Stimulated activated CD8-positive, alpha-beta memory T cell treated with anti-CD3 and anti-CD28 coated beads, Interleukin-12 subunit alpha, Interleukin-12 subunit beta, amount 100 ng/mL, for 4 hours (primary cell): ENCODE measurements at places on chromosomes 7 and 10.

GRCh38 chr10:63534723-63535122 is 13.5 kb downstream of the REEP3 start:
- no peak for DNase-seq

GRCh38 chr10:48879451-48879850 is 60.2 kb downstream of the LRRC18 start:
- DNase-seq = no peak

DNA sequence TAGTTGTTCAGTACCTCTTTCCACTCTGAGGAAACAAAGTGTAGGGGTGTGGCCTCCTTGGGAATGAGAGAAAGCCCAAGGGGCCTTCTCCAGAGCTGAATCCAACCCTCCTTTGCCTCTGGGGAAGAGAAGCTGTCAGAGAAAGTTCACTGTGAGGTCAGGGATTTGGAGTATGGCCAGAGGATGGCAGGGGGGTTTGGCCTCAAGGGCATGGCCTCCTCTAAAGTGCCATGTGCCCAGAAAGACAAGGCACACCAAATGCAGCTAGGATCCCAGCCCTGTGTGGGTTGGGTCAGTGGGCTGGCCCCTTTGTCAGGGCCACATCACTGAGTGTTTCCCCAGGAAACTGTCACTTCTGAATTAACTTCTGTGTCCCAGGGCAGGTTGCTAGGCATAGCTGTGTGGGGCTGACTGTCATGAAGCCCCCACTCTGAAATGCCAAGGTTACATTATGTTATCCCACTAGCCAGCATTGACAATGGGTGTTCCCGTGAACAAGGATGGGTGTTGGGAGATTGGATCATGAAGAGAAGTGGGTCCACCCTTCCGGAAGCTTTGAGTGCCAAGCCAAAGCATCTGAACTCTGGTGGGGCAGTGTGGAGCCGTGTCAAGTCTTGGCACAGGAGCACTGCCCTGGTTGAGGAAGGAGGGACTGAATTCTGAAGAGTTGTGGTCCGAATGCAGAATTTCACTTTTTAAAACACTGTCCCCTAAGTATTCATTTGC is 123.3 kb downstream of the ZMIZ1 start:
- DNase-seq = no peak

DNA sequence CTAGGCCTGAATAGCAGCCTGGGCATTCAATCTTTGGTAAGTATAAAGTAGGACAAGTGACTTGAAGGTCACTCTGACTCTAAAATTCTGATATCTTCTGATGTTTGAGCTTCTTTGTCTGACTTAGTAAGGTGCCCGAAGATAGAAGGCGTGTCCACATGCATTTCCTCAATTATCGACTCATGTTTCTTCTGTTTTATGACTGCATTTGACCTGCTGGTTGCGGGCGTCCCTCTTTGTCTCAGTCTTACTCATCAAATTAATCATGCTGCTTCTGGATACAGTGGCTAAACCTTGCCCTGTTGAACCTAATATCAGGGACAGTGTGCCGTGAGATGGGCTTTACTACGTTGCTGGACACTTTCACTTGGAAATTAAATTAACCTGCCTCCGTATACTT is 534.1 kb downstream of the SDK1 start:
- DNase-seq = no peak

DNA sequence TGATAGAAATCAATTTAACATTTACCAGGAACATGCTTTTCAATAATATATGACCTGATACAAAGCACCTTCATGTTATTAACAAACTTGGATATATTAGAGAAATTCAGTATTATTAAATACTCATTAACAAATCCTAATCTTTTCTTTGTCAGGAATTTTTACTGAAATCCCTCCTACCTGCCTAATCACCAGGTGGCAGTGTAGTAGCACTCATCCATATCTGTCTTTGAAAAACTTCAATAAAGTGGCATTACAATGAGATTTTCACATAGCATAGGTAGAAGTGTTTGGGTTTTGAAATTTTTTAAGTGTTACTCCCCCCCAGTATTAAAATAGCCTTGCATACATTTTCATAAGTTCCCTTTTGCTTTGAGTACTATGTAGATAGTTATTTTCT is 1246.6 kb upstream of the LRRN3 start:
- DNase-seq = no peak

DNA sequence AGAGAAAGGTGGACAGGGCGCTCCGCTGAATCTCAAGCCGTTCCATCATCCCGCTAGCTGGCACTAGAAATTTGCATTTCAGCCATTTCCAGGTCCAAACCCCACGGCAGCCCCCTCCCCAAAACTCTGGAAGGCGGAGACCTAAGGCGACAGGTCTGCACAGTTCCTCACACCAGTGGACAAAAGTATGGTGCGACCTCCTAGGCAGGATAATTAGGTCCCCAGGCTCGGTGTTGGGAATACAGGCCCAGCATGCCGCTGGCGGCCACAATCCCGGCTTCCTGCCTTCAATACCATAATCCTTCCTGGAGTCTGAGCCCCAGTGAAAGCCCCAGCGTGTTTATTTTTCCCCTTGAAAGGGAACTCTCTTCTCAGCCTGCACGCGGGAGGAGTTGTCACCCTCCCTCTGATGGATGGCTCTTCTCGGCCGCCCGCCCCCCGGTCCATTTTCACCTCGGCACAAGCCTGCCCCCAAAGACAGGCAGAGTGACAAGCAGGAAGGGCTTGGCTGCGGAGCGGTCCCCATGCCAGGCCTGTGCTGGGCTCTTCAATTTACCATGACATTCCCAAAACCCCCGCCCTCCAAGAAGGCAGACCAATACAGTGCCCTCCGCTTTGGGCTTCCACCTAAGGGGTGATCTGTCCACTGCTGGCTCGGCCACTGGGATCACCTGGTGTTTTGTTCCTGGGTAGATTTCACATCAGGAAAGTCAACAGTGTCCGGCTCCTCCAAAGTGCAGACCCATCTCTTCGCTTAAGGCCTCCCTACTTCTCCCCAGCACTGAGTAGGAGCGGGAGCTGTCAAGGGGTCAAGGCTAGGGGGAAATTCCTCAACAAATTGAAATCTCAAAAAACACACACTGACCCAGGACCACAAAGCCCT is 2.2 kb downstream of the FGFR2 start:
- no peak for DNase-seq

DNA sequence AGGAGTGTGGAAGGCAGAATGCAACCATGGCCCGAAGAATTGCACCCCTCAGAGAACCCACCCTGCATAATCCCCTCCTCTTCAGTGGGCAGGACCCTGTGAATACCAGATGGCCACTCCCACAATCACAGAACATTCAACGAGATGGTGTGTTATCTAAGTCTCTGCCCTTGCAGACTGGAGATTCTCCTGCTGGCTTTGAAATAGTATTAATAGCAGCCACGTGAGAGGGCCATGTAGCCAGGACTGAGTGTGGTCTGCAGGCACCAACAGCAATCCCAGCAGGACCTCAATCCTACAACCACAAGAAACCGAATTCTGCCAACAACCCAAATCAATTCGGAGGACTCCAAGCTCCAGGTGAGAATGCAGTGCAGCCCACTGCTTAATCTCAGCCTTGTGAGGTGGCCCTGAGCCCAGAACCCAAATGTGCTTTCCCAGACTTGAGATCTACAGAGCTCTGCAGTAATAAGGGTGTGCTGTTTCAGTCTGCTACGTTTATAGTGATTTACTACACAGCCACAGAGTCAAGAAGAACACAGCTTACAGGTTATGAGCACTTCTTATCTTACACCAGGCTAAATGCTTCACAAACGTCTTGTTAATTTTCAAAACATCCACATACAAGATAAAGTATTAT is 72.1 kb downstream of the VOPP1 start:
- DNase-seq = no peak

DNA sequence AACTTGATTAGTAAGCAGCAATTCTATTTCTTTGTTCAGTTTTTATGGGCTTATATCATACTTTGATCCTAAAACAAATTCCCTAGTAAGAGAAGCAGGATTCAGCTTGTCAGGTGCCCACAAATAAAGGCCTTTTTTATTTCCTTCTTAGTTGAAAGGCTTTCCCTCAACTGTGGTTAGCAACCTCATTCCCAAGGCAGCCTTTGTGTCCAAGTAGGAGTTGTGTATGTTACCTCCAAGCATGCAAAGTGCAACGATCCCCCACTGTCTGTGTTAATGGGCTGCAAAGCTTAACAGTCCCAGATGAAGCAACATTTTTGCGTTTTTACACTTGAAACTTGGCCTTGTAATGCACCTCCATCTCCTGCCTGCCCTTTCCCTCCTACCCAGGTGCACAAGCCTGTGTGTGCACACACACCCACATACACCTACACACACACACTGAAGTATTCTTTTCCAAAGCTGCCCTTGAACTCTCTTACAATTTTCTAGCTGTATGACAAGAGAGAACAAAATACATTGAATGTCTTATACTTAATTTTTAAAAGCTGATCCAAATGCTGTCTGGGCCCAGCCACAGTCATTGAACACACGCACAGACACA is 278.2 kb downstream of the SNX13 start:
- no peak for DNase-seq
